Omental fat pad (tissue), 4 donors: ENCODE measurements at places on chromosomes 12 and 14. TPM values are rescaled to one million over a fixed set of nuclear protein-coding genes. Genes with fewer than 3 reads are reported as not detected.

ADCY4 gene
- total RNA-seq: 9.7 TPM

- DNase-seq: no peak
Observed at GRCh38 chr12:95740751-95741150, 49.8 kb downstream of the NTN4 start.

DNA sequence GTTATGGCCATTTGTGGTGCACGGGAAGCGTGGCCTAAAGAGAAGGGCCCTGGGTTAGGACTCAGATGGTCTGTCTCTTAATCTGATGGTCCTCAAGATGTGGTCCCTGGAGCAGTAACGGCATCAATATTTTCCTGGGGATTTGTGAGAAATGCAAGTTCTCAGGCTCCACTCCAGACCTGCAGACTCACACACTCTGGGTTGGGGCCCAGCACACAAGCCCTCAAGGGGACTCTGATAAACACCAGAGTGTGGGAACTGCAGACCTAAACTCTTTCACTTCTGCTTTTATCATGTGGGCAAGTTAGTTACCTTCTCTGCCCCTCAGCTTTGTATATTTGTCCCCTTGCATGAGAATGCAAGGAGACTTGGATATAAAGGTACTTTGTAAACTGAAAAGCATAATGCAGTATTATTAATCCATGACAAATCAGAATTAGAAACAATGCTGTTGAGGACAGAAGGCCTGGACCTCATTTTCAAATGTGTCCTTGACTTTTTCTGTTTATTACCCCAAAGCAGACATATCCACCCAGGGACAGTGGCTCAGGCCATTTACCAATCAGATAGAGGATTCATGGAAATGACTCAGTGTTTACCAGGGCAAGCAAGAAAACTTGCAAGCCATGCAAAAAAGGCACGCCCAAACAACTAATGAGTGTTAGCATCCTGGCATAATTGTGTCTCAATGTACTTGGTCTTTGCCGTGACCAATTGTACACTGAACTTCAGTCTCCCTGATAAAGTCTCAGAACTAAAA lies 157.0 kb downstream of the ASCL1 start:
- DNase-seq: no peak

- DNase-seq: no peak
Observed at GRCh38 chr14:34330846-34331245, 131.2 kb downstream of the SPTSSA start.

DNA sequence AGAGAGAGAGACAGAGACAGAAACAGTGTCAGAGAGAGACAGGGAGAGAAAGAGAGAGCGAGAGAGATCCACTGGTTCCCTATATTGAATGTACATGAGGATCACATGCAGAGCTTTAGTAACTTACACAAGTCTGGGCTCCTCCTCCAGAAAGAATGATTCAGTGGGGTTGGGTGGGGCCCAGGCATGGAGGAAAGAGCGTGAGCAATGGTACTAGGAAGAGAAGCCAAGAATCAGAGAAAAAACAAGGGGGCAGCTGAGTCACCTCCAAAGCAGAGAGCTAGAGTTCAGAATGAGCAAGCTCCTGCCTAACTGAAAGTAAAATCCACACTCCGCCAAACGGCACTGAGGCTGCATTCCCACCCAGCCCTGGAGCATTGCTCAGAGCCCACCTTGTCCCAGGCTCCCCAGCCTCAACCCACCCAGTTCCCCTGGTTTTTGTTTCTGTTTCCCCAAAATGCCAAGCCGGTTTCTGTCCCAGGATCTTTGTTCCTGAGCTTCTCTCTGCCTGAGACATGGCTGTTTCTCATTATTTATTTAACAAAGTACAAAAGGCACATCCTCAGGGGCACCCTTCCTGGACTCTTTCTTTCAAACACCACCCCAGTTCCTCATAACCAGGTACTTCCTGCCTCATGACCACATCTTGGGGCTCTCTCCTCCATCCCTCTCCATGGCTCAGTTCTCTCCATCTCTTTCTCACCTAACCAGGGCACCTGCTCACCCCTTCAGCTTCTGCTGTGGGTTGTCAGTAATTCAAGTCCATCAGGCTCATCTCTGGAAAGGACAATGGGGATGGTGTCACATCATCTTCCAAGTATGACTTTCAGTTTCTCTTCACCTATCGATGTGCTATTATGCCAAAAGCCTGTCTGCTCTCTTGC lies 670.3 kb upstream of the TBX3 start:
- no peak for DNase-seq

DNA sequence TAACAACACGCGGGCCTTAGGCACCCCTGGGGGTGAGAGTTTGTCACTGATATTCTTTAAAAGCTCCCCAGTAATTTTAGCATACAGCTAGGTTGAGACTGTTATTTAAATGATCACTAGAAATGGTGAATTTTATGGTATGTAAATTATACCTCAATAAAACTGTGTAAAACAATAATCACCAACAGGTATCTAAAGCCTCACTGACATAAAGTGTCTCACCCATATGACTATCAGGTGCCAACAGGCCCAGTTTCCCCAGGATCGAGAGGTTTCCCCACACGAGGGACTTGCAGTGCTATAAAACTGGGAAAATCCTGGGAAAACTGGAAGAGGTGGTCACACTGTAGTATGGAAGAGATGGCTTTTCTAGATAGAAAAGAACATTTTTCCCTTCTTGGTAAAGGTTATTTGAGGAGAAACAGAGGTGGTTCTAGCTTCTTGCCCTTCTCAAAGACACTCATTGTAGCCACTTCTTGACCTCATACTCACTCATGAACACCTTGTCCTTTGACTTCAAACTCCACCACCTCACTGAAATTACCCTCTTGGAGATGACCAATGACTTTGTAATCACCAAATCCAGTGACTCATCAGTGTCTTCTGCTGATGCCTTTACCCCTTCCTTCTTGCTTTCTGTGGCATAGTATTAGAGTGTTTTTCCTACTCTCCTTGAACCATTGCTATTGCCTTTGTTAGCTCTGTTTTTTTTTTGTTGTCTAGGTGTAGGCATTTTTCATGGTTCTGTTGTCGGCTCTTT lies 24.8 kb upstream of the NUBPL start:
- no peak for DNase-seq

DNA sequence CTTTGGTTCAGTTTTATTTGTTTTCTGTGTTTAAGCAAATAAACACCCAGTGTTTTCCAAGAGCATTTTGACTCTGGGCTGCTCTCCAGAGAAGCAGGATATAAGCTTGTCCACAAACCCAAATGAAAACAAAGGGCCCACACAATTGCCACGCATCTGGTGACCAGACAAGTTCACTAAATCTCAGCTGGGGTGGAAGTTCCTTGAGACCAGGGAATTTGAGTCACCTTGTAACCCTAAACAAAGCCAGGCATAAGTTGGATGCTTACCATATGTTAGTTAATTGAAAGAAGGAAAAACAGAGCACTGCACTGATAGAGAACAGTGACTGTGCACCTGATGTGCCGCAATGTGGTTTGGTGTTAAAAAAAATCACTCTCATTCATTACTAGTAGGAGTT lies 1.6 kb upstream of the TXNRD1 start:
- no peak for DNase-seq

GRCh38 chr12:56084958-56085543 lies 5.1 kb downstream of the ERBB3 start:
- no peak for DNase-seq

GRCh38 chr14:100979780-100980179 lies 76.3 kb upstream of the RTL1 start:
- no peak for DNase-seq

- no peak for DNase-seq
Observed at GRCh38 chr12:5333096-5333495, 98.8 kb upstream of the NTF3 start.
